ENCODE measurements at places on chromosomes 3 and 15.

DNA sequence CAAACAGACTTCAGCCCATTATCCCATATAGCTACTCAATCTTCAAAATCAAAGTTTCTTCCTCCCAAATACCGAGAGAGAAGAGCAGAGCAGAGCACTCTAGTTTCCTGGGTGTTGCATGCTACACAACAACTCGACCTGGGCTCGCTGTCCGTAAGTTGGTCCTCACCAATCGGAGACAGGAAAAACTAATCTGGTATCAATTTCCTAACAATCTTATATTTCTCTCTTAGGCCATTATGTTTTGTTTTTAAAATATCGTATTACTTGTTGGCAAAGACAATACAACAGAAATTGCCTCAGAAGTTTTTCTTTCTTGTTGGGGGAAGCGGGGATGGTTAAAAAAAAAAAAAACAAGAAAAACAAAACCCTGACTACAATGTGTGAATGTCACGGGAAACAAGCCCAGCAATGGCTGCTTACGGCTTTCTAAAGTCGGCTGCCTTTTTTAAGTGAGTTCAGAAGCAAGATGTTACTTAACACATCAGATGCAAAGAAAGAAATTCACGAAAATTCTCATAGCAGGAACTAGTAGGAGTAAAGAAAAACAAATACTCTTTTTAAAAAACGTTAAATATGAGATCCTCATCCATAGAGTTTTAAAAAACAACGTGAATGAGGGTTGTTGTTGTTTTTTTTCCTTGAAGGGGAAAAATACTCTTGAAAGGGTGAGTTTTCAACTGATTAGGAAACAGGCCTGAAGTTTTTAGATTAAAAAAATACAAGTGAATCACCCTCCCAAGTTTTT is 1.9 kb downstream of the VGLL4 start:
- DNase-seq = no peak

DNA sequence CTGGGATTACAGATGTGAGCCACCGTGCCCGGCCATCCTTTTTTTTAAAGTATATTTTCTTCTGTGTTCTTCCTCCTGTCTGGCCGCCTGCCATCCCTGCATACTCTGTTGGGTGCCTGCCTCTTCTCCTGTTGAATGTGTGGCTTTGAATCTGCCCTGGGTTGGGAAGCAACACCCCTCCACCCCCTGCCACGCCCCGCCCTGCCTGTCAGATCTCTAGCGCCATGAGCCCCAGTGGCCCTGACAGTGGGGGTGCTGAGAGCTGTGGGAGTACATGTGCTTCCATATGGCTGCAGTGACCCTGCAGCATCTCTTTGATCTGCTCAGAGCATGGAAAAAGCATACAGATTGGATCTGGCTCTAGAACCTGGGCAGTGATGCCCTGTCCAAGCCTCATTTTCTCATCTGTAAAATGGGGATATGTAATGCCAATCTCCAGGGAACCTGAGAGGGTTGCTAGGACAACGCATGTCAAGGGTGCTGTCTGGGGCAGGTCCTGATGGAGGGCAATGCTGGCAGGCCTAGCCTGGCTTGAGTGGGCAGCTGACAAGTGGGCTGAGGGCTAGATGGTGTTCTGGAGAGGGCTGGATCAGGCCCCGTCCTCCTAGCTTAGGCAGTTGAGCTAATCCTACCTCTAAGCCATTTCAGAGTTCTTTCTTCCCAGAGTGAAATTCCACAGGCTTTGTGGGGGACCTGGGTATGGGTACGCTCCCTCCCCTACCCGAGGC is 23.9 kb downstream of the CCDC13 start:
- no peak for DNase-seq

GRCh38 chr3:126493739-126494138 is 18.0 kb upstream of the ZXDC start:
- no peak for DNase-seq

- DNase-seq = no peak
Measured at GRCh38 chr3:124213641-124214040, 221.7 kb upstream of the ROPN1 start.

GRCh38 chr15:75225951-75226732 is 24.5 kb downstream of the C15orf39 start:
- no peak for DNase-seq

DNA sequence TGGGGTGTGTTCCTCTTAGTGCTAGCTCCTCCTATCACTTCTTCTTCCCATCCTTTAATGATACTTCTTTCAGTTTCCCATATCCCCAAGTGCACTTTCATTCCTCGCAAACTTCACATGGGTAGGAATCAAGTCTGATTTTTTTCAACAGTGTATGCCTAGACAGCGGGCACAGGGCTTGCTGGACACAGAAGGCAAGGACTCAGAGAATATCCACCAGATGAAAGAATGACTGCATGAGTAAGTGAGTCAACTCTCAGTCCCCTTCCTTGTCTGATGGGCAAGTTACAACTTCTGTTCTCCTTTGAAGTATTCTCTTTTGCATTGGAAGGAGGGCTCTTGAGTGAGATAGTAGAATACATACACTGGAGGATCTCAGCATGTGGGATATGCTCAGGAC is 3.1 kb upstream of the SQOR start:
- DNase-seq = no peak

DNA sequence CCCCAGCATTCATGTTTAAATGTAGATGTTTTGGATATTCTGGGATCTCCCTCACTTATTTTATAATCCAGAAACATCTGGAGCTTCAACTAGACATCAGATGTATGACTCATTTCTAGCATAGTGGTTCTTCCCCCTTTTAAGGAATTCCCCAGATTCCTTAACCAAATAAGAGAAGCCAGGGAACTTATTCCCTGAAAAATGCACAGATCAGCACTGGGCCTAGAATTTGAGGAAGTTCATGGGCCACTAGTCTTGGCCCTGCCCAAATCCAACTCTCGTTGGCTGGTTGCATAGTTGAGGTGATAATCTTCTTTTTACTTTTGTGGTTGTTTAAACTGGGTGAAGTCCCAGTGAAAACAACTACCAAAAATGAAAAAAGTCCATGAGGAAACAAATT is 20.4 kb downstream of the RARRES1 start:
- no peak for DNase-seq

- DNase-seq = peak; percentile 69
Measured at GRCh38 chr3:133828576-133829309, 23.1 kb downstream of the SRPRB start.

DNA sequence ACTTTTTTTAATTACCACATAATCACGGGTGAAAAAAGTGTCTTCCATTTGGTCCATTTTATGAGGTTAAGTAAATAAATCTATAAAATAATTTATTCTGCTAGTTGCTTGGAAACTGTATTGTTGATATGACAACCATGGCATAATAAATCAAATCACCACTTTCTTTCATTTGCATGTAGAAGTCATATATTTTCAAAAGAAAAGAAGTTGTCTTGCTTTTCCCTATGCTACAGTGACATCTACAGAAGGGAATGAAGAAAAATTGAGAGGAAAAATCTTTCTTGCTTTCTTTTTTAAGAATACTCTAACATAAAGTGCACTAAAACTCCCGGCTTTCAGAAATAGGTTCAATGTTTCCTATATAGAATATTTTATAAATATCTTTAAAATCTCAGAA is 228.5 kb downstream of the ZBBX start:
- no peak for DNase-seq

GRCh38 chr3:72615776-72616175 is 232.5 kb downstream of the SHQ1 start:
- DNase-seq = no peak

DNA sequence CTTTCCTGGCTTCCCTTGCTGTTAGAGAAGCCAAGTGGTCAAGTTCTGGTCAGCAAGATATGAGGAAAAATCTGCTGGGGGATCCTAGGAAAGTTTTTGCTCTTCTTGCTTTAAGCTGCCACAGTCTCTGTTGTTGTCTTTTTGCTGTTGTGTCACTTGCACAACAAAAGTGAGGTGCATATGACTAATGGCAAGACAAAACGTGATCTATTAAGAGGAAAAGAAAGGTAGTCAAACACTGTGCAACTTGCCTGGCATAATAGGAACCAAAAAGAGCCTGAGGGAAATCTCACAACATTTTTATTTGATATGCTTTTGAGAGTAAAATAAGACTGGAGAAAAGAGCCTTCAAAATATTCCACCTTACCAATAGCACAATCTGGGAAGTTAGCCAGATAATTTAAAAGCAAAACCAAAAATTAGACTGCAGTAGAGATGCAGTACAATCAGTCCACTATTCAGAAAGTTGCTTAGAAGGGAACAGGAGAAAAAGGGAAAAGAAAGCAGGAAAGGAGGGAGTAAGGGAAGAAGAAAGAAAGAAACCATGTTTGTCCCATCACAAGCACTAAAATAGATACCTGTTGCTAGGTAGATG is 110.0 kb upstream of the SLC4A7 start:
- DNase-seq = no peak

DNA sequence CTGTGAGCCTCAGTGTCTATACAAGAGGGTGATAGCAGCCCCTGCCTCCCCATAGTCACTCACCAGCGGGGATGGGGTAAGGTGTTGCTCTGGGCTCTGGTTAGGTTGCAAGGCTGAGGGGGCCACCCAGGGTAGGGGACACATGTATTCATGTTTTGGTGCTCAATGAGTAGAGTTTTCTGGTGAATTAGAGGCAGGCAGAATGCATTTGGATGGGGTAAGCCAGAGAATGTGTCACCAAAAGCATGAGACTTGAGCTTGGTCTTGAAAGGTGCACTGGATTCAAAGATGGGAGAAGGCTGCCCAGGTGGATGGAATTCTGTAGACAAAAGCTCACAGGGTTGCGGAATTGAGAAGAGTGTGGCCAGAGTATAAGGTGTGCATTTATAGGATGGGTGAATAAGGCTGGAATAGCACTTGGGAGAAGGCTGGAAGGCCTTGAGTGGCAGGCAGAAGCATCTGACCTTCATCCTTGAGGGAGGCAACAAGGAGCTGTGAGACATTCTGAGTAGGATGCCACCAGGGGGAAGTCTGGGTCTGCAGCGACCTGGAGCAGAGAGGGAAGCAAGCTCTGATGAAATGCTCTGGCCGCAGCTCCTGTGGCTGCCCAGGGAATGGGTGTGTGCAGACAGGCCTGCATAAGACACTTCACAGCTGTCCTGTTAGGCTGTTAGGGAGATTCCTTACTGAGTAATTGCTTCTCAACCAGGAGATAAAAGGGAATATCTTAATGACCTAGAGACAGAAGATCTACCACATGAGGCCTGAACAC is 149.6 kb downstream of the CHDH start:
- DNase-seq = no peak

GRCh38 chr15:57218826-57219576 is 157.3 kb upstream of the CGNL1 start:
- no peak for DNase-seq

GRCh38 chr15:74317820-74318375 is 49.5 kb downstream of the CYP11A1 start:
- DNase-seq = peak; percentile 91

DNA sequence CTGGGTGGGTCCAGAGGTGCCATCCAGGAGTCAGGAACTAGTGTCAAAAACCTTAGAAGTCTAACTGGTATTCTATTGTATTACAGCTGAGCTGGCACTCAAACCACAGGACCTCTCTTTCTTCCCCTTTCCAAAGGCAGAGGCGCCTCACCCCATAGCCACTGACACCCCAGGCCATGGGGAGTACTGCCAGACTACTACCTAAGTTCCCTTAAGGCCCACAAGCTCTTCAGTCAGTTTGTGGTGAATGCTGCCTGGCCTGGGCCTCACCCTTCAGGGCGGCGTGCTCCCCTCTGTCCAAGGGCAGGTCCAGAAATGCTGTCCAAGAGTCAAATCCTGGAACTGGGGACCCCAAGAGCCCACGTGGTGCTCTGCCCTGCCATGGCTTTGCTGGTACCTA is 43.0 kb upstream of the FGF7 start:
- DNase-seq = no peak

DNA sequence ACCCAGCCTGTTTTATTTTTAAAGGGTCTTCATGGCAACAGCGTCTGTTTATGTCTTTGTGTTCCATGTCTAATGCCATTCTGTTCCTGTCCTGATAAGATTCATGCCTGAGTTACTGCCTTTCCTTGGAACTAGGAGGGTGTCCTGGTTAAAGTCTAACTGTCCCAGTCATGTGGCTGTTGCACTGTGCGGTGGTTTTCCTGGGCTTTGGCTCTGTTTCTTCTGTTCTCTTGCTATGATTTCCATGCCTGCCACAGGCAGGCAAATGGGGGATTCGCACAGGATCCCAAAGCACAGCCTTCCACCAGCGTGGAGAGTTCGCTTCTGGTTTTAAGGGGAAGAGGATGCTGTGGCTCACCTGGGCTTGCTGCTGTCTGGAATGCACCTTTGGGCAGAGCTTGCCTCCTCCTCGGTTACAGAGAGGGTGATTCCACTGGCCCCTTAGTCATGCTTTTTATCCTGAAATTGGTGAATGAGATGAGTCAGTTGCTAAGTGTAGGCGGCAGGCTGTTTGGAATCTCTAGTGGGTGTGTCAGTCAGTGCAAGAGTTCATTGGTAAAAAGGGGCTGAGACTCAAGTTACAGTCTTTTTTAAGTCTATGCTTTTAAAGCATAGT is 86.8 kb downstream of the CCK start:
- DNase-seq = no peak

GRCh38 chr3:181808053-181808452 is 96.3 kb downstream of the SOX2 start:
- DNase-seq = no peak

DNA sequence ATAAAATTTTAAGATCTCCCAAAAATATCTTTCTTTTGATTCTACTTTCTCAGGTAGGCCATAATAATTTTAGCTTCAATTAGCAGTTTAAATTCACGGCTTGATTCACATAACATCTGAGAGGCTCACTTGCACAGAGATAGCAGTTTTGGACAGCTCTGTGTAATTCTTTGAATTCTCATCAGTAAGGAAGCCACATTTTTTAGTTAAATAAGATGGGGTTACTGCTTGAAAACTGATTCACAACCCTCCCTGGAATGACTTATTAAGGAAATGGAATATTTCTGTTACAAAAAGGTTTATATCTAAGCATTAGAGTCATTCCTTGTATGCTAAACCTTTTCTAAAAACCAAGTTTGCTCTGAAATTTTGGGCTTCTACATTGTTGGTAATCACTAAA is 212.7 kb downstream of the ALCAM start:
- no peak for DNase-seq

DNA sequence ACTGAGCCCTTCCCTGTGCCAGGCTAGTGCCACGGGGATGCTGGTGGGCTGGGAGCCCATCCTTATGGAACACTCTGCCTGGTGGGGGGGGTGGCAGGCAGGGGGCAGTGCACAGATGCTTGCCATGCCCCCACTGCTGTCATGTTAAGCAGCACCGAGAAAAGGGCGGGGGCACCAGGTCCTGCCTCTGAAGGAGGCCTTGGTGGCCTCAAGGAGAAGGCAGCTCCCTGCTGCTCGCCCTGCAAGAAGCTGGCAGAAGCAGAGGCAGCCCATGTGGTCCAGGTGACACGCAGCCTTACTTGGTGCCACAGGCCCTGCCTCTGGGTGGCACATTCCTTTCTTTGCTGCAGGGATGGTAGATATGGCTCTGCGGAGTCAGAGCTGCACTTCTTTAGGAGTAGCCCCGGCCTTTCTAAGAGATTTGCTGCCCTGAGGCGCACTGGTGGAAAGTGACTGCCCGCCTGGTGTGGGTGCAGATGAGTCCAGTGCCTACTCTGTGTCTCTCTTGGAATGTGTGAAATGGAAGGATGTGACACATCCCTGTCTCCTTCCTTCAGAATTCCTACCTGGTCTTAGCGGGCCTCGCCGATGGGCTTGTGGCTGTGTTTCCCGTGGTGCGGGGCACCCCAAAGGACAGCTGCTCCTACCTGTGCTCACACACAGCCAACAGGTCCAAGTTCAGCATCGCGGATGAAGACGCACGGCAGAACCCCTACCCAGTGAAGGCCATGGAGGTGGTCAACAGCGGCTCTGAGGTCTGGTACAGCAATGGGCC is 145.8 kb downstream of the LRRK1 start:
- no peak for DNase-seq

GRCh38 chr15:96276438-96277210 is 53.9 kb upstream of the NR2F2 start:
- no peak for DNase-seq

GRCh38 chr3:40821315-40821714 is 296.6 kb downstream of the ZNF621 start:
- DNase-seq = no peak
